ENCODE measurements at places on chromosomes 6 and 20.

- no peak for DNase-seq
These were observed 4.2 kb downstream of the FOXC1 start for GRCh38 chr6:1613688-1614447.

GRCh38 chr20:17676942-17677341 is 5.1 kb downstream of the RRBP1 start:
- DNase-seq: no peak

GRCh38 chr20:59948212-59948611 is 8.0 kb downstream of the FAM217B start:
- no peak for DNase-seq

DNA sequence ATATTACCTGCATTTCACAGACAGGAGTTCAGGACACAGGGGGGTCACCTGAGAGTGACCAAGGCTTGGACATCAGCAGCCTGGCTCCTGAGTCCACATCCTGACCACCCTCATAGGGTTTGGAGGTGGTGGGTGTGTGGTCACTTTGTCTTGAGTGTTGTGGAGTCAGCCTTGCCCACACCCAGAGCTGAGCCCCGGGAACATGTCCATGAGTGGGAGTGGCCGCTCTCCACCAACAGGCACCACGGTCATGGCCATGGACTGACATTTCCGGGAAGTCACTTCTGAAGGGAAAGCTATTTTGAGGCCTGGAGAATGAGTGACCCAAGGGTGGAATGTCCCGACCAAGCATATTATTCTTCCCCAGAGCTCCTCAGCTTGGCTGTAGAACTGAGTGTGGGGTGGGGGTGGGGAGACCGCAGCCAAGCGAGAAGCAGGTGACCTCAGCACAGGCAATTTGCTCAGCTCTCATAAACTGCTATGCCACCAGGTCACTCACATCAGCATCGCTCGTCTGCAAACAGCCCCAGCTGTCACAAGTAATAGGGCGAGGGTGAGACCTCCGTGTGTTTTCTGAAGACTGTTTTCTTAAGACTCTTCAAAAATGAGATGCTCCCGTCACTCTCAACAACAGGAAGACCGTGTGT is 348.6 kb upstream of the CDH4 start:
- DNase-seq: no peak

GRCh38 chr20:41649489-41649888 is 31.3 kb upstream of the CHD6 start:
- DNase-seq: no peak

All from kidney glomerular epithelial cell (primary cell).